ENCODE measurements at places on chromosomes 13 and 19. TPM values are rescaled to one million over a fixed set of nuclear protein-coding genes. Genes with fewer than 3 reads are reported as not detected.

KIRREL2 gene
- polyA plus RNA-seq = 0.02 TPM

C2CD4C gene
- not detected for polyA plus RNA-seq

CNFN gene
- 0.91 TPM for polyA plus RNA-seq

ONECUT3 gene
- polyA plus RNA-seq = not detected

ABHD8 gene
- 0.55 TPM for polyA plus RNA-seq

YJEFN3 gene
- polyA plus RNA-seq = 2.9 TPM

IL17D gene
- 3.3 TPM for polyA plus RNA-seq

C5AR1 gene
- 10.0 TPM for polyA plus RNA-seq

MAST1 gene
- 0.40 TPM for polyA plus RNA-seq

ZSCAN1 gene
- polyA plus RNA-seq = 0.38 TPM

ZNF44 gene
- 9.0 TPM for polyA plus RNA-seq

ZSCAN5A gene
- 4.6 TPM for polyA plus RNA-seq

ZNF471 gene
- polyA plus RNA-seq = 10.0 TPM

ZSCAN4 gene
- 0.08 TPM for polyA plus RNA-seq

SEMA6B gene
- 0.77 TPM for polyA plus RNA-seq

IL4I1 gene
- polyA plus RNA-seq = 0.35 TPM

PSG7 gene
- polyA plus RNA-seq = not detected

LILRA2 gene
- 3.7 TPM for polyA plus RNA-seq

MED29 gene
- polyA plus RNA-seq = 43.5 TPM

ATP4A gene
- 0.02 TPM for polyA plus RNA-seq

KIR3DL1 gene
- not detected for polyA plus RNA-seq

ZNF177 gene
- 4.8 TPM for polyA plus RNA-seq

TNFSF9 gene
- polyA plus RNA-seq = 0.10 TPM

RDH8 gene
- polyA plus RNA-seq = not detected

ZNF444 gene
- polyA plus RNA-seq = 7.3 TPM

KLK15 gene
- not detected for polyA plus RNA-seq

Data from ovary (tissue), 10 donors.